NCI-H1694 (cell line): ENCODE measurements at places on chromosomes 6 and 20.

GRCh38 chr6:157974967-157975366 is 6.7 kb upstream of the SYNJ2 start:
- DNase-seq, result no peak

- no peak for DNase-seq
Observed at GRCh38 chr6:12605888-12606345, 110.7 kb upstream of the PHACTR1 start.

- DNase-seq, result no peak
Observed at GRCh38 chr6:169803271-169803811, 51.9 kb downstream of the ERMARD start.

GRCh38 chr6:111030008-111031007 is 48.5 kb downstream of the RPF2 start:
- peak; percentile 62 for DNase-seq

DNA sequence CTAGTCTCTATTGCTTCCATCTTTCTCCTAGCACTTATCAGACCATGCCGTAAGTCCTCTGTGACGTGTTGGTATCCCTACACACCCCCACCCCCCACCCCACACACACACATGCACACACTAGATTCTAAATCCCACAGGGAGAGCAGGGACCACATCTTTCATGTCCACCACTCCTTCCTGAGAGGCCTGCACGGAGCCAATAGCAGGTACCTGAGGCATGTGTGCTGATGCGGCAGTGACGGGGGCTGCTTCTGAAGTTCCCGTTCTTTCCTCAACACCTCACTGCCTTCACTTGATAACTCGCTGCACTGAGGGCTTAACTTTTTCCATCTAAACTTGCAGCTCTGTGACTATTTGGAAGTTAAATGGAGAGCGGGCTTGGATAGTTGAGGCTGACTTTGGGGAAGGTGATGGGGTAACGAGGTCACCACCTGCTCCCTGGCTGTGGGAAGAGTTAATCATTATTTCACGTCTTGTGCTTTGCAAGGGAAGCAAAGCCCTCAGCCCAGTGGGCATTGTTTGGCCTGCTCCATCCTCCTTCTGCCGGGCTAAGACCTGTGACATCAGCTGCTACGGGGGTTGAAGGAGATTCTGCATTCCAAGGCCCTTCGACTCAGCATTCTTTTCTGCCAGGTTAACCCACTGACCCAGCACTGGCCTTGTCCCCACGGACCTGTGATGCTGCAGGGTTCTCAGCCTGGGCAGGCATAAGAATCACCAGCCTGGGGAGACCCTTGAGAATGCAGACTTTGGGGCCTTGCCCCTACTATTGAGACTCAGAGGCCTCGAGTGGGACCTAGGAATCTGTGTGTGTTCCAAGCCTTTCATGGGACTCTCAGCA is 187.8 kb downstream of the ANKRD60 start:
- no peak for DNase-seq

DNA sequence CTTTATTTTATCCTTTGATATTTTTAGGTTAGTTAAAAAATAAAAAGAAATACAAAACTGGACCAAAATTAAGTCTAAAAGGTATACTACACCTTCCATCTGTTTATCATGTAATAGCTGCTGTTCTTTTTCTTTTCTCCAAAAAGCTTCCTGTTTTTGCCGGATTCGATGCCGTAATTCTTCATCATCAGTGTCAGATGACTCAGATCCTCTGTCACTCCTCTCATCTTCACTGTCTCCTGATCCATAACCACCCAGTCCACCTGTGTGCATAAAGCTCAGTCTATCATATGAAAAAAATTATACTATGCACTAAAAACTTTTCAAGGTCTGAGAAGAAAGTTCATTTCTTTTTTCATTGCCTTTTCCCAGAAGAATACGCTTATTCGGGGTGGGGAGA is 8.5 kb upstream of the COQ3 start:
- DNase-seq, result no peak

- peak; percentile 0 for DNase-seq
Observed at GRCh38 chr6:96659084-96659845, 96.3 kb downstream of the FHL5 start.

- DNase-seq, result no peak
Observed at GRCh38 chr20:57912227-57912582, 202.4 kb upstream of the PMEPA1 start.

DNA sequence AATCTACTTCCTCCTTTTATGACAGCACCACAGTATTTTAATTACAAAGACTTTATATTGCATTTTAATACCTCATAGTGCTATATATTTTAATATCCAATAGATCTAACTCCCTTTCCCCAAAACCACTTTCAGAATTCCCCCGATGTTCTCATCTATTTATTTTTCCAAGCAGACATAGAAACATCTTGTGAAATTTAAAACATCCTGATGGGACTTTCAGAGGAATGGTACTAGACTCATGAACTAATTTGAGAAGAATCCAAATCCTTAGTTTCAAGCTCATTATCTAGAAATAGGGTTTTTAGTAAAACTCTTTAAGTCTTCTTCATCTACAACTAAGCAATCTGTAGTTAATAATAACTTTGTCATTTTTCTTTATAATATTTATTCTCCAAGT is 97.0 kb downstream of the TRERF1 start:
- DNase-seq, result no peak

GRCh38 chr6:95489185-95489863 is 88.0 kb upstream of the MANEA start:
- no peak for DNase-seq

GRCh38 chr6:131789219-131789618 is 18.6 kb upstream of the ENPP1 start:
- no peak for DNase-seq

DNA sequence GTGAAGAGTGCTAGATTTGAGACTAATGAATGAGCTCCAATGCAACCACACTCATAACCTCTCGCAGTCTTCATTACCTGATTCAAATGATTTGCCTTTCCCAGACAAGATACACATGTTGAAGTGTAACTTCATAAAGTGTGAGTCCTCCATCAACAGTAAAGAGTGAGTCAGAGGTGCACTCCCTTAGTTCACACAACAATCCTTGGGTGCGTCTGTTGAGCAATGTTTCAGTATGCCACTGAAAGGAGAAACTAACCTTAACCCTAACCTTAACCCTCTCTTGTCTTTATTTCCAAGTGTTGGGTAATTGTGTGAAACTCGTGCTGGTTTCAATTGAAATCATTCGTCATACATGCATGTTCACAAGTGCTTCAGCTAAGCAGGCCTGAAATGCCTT is 21.0 kb upstream of the RIN2 start:
- no peak for DNase-seq

DNA sequence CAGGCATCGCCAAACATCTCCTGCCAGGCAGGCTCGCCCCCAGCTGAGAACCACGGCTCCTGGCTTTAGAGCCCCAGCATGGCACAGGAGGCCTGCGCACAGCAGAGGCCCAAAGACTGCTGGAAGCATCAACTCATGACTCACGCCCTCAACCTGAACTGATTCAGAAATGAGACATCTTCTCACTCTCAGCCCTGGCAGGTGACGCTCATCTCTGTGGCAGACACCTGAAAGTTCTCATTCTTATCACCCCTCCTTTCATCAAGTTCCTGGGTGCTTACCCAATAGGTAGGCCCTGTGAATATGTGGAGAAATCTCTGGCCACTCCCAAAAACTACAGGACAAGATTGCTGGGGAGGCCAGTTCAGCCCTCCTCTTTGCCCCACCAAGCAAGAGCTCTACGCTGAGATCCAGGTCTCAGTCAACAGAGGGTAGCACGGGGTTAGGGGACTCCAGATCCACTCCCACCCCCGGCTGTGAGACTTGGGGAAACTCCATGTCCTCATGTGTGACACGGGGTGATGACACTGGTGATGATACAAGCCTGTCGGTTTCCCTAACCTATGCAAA is 11.3 kb downstream of the NFATC2 start:
- no peak for DNase-seq

- no peak for DNase-seq
Observed at GRCh38 chr6:138454981-138455706, 44.1 kb downstream of the NHSL1 start.

DNA sequence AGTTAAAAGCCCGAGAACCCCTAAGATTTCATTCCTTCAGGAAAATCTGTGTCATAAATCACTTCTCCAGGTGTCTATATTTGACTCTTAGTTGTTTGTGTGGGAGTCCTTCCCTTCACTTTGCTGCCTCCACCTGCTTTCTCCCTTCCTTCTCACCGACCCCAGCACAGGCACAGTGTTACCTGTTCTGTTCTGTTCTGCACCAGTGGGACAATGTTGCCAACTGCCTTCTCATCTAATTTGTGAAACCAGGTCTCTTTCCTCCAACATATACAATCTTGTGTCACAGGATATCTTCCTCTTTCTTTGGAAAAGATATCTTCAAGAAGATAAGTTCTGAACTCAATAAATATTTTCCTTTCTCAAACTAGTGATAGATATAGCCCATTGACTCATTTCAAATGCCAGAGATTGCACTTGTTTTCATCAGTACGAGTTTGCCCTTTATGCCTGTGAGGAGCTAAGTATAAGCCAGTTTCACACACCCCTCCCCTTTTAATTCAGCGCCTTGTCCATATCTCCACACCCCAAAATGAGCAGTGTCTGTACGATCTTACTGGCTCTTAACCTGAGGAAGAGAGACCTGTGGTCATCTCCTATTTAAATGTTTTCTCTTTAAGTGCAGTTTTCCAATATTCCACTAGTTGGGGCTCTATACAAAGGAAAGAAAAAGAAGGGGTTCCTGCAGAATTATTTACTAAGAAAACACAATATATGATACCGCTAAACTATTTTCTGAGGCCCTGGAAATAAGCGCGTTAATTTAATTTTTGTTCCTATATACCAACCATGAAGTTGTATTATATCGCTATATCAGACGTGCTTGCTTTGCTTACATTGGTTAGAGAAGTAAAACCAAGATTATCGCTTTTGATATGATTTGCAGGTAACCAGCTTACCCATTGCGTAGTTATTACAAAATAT is 81.6 kb upstream of the PREP start:
- peak; percentile 39 for DNase-seq

GRCh38 chr20:22063753-22064152 is 358.3 kb downstream of the PAX1 start:
- DNase-seq, result no peak

- no peak for DNase-seq
Observed at GRCh38 chr6:166032366-166033200, 135.1 kb downstream of the TBXT start.

GRCh38 chr20:48930035-48930434 is 8.5 kb downstream of the ARFGEF2 start:
- no peak for DNase-seq

GRCh38 chr6:24064106-24064505 is 61.9 kb upstream of the NRSN1 start:
- DNase-seq, result peak; percentile 15

- DNase-seq, result no peak
Observed at GRCh38 chr6:27096834-27097511, 150.5 kb upstream of the PRSS16 start.

- DNase-seq, result no peak
Observed at GRCh38 chr6:161686655-161687054, 412.8 kb upstream of the AGPAT4 start.

- DNase-seq, result no peak
Observed at GRCh38 chr6:166958926-166959861, 2.8 kb upstream of the RNASET2 start.

DNA sequence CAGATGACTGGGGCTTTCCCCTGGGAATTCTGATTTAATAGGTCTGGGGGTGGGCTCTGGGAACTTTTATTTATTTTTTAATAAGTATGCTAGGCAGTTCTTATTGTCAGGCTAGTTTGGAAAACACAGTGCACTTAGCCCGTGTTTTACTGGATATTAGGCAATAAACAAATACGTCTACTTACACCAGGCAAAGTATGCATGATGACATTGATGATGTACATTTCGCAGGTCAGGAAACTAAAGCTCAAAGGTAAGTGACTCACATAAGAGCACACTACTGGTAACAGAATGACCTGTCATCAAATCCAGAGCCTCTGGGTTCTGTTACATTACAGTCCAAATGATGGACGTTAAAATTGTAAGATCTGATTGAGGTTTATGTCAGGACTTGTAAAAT is 144.4 kb upstream of the EXOC2 start:
- no peak for DNase-seq

DNA sequence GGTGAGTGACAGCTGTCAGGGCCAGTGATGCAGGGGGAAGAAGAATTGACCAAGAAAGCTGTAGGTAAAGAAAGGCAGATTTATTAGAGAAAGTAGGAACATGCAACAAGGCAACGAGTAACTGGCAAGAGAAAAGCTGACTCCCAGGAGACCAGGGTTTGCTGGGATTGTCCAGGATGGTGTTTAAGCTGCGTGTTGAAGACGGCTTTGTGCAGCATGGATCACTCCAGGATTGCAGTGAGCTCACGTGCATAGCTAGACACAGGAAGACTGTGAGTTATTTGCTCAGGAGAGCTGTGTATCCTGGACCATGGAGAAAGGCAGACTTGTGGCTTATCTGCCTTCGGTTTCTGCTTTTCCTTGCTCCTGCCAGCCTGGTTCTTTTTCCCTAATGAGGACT is 87.6 kb downstream of the TTLL2 start:
- DNase-seq, result no peak

- no peak for DNase-seq
Observed at GRCh38 chr20:32749914-32750637, 6.8 kb upstream of the COMMD7 start.

DNA sequence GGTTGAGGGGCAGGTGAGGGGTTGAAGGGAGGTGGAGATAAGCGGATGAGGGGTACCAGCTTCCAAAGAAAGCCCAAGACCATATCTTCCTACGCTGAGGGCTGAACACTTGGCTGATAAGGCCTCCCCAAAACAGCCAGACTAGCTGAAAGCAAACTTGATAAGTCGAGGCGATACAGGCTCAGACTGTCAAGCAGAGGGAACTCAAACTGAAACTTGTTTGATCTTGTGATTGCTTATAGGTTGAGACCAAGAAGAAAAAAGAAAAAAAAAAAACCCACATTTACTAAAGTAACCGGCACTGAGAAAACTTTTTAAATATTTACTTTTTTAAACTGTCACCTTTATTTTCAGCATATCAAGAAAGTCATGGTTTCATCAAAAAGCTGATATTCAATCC is 73.6 kb downstream of the TRERF1 start:
- DNase-seq, result no peak
